ENCODE measurements at places on chromosomes 4 and X.
A peak's percentile ranks its signal among the peaks of the same experiment; 100 is the strongest.

- no peak for DNase-seq
These were observed 43.8 kb downstream of the FHL1 start for GRCh38 chrX:136191171-136191570.

DNA sequence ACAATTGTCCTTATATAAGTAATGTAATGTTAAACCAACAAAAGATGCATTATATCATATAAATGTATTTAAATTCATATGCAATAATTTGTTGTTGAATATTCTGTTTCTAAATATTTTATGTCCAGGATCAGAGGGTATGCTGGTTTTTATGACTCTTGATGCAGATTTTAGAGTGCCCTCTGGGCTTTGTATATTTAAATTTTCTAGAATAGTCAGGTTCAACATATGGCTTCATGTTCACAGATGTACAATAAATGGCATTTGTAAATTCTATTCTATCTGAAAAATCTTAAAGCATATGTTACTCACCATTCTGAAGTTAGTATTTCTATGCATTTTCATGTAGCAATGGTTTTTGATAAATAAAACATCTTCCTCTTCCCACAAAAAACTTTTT is 1555.4 kb downstream of the PCDH18 start:
- DNase-seq: no peak

- no peak for DNase-seq
These were observed 144.8 kb upstream of the TTC29 start for GRCh38 chr4:147090486-147090885.

- no peak for DNase-seq
These were observed 61.2 kb downstream of the FAM53A start for GRCh38 chr4:1622956-1623355.

DNA sequence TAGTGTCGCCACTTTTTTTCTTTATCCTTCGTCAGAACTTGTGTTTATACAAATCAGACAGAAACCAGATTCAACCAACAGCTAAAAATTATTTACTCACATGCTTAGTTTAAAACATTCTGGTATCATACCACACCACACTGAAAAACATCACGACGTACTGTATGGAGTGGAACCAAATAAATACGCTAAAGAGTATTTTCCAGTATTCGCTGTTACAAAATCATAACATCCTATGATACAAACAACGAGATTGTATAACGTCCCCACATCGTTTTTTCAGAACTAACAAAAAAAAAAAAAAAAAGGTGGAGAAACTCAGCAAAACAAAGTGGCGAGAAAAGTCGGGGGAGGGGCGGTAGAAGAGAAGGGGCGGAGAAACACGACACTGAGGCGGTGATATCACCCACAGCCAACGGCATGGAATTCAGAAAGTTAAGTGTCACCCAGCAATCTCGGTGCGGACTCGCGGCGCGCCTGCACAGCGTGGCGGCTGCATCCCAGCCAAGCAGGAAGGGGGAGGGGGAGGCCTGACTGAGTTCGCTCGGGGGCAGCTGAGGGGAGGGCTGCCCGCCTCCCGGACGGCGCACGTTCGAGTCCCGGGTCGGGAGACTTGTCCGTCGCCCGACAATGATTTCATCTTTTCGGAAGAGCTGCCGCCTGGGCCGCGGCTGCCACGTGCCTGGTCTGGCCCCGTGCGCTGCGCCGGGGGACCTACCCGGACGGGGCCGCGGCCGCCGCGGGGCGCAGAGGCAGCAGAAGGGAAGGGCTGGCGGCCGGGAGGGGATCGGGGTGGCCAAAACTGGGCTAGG is 920 bp downstream of the SETD7 start:
- peak; percentile 94 for DNase-seq

DNA sequence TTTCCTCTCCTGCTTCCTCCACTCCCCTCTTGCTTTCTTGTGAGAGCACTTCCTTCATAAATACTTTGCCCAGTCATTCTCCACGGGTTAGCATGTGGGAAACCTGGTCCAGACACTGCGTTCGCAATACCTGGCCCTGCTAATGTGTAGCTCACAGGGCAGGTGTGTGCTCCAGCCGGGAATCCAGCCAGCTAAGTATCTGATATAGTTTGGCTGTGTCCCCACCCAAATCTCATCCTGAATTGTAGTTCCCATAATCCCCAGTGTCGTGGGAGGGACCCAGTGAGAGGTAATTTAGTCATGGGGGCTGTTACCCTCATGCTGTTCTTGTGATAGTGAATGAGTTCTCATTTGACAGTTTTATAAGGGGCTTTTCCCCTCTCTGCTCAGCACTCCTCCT is 32.2 kb upstream of the STX18 start:
- no peak for DNase-seq

GRCh38 chr4:146255463-146255862 is 41.1 kb downstream of the REELD1 start:
- DNase-seq: no peak

DNA sequence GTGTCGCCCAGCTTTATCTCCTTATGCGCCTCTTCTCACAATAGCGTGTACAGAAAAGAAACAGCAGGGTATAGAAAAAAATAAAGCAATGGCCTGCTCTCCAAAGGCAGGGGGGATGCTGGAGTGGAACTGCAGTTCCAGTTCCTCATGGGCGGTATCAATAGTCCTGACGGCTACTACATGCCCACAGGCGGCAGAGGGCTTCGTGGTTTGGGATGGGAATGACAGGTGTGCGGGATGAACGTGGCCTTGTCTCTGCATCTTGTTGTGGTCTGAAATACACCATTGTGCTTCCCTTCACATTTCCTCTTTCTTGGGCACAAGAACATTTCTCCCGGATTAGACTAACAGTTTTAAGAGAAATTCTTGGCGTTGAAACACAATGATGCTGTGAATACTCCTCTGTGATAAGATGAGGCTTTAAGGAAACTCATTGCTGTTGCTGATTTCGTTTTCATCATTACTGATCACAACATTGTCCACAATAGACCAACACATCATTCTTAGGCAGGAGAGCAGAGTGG is 124.1 kb upstream of the IGFBP7 start:
- DNase-seq: no peak

GRCh38 chr4:170884969-170885570 is 795.3 kb upstream of the AADAT start:
- DNase-seq: no peak

DNA sequence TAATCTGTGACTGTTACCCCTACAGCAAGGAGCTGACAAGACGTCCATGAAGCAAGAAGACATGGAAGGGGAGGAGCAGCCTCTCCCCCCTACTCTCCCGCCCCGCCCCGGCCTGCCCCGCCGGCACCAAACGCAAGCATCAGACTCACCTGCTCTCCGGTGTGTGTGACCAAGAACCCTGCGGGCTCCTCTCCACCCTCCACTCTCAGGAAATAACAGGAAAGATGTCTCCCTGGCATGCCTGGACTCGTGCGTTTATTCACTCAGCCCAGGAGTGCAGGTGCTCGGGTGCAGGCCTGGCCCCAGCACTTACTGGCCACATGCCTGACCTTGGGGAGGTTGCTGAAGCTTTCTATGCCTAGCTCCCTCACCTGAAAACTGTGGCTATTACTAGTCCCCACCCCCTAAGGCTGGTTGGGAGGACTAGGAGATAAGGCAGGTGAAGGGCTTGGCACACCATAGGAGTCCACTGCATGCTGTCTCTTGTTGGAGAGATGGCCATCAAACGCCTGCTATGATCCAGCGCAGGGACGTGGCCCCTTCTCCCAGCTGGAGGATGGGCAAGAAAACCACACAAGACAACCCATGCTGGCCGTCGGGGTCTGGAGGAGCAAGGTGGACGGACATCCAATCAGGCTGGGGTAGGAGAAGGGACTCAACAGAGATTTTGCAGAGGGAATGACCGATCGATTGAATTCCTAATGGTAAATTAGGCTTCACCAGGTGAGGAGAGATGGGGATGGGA is 34.9 kb upstream of the CLDN24 start:
- no peak for DNase-seq

- DNase-seq: no peak
These were observed 87.0 kb downstream of the FBXW7 start for GRCh38 chr4:152448854-152449253.

DNA sequence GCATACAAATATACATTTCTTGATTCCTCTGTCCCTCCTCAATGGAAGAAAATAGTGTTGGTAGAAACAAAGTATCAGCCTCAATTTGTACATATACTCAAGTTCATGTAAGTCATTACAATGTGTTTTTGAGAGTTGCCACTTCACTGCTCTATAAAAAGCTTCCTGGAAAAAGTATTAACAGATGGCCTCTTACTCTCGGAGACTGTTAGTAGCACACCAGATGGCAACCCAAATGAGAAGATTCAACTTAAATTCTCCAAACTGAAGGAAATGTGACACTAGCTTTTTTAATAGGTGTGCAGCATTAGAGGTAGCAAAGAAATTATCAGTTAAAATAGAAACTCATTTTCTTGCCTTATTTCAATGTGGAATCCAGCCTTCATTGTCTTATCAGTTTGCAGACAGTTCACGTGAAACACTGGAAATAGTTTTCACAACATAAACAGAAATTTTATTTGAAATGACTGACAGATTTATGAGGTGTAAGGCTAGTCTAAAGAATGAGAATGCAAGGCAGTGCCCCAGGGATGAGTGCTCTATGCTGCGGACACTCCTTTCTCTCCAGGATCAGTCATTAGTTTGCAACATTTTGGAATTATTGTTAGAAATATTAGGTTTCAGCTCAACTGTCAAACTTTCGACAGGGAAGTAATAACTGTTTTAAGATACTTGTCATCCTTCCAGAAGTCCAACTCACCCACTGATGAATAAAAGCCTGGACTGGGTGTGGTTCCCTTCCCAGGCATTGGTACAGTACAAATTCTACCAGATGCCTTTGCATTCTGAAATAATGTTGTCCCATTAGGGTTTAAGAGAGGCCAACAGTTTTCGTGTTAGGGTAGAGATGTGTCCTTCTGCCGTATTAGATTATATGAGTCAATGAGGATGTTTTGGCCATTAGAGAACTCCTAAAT is 50.9 kb downstream of the IDS start:
- no peak for DNase-seq

- DNase-seq: no peak
These were observed 19.3 kb upstream of the ING2 start for GRCh38 chr4:183485411-183486160.

DNA sequence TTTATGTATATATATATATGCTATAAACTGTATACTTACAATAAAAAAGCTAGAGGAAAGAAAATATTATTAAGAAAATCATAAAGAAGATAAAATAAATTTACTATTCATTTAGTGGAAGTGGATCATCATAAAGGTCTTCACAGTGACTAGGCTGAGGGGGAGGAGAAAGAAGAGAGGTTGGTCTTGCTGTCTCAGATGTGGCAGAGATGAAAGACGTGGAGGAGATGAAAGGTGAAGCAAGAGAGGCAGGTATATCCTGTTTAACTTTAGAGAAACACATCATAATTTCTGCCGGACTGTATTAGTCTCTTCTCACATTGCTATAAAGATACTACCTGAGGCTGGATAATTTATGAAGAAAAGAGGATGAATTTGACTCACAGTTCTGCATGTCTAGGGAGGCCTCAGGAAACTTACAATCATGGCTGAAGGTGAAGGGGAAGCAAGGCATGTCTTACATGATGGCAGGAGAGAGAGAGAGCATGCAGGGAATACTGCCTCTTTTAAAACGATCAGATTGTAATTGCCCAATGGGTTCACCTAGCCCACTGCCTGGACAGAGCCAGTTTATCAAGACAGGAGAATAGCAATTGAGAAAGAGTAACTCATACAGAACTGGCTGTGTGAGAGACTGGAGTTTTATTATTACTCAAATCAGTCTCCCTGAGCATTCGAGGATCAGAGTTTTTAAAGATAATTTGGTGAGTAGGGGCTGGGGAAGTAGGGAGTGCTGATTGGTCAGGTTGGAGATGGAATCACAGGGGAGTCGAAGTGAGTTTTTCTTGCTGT is 22.1 kb upstream of the RRAGB start:
- no peak for DNase-seq

GRCh38 chr4:182339221-182339641 is 96.0 kb downstream of the TENM3 start:
- no peak for DNase-seq

GRCh38 chr4:88751258-88752075 is 53.8 kb upstream of the NAP1L5 start:
- no peak for DNase-seq

GRCh38 chr4:96108146-96108545 is 268.3 kb downstream of the PDHA2 start:
- DNase-seq: no peak

DNA sequence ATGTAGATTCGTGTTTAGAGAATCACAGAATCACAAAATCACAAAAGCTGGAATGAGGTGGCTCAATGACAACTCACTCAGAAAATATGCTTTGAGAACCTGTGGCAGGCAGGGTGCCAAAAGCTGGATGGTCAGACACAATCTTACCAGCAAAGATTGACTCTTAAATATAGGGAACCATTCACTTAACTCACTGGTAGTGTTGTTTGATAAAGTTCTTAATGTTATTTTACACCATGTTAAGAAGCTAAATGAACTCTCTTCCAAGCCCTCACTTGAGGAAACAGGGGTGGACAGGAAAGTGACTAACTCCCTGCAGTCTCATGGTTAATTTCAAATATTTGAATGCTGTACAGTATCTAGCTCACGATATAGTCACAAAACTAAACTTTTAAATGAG is 5.7 kb upstream of the SCOC start:
- no peak for DNase-seq

- DNase-seq: no peak
These were observed 1082.7 kb downstream of the NLGN4X start for GRCh38 chrX:5145957-5146356.

DNA sequence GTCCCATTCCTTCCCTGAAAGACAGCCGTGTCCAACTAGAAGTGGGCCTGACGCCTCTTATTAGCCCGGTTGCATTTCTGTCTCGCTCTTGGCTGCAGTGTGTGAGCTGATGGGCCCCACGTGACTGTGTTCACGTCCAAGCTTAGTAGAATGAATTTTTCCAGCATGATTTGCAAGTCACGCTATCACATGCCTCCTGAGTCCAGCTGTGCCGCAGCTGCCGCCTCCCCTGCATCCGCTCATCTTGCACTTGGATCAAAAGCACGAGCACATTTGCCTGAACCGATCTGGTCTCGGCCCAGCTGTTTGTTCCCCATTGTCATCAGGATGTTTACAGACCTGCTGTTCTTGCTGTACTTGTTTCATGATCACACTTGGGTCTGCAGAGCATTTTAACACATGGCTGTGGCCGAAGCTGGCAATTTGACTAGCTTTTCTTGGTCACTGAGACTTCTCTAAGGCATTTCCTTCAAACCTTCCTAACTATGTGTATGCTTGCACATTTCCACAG is 126.5 kb downstream of the KIT start:
- DNase-seq: no peak

DNA sequence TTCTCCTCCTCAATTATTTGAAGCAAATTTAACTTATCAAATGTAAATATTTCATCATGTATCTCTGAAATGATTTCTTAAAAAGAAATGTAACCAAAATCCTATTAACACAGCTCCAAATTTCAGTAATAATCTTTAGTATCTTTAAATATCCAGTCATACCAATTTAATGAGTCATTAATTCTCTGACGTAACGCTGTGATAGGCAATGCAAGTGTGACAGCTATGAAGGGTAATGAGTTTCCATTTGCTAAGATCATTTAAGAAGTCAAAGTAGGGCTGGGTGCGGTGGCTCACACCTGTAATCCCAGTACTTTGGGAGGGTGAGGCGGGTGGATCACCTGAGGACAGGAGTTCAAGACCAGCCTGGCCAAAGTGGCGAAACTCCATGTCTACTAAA is 15.6 kb downstream of the RPS3A start:
- no peak for DNase-seq

- no peak for DNase-seq
These were observed 70.7 kb downstream of the DCAF12L1 start for GRCh38 chrX:126481916-126482315.

- DNase-seq: no peak
These were observed 2.1 kb downstream of the LEF1 start for GRCh38 chr4:108166441-108167315.

GRCh38 chr4:41212616-41213203 is 1.6 kb downstream of the APBB2 start:
- no peak for DNase-seq
